Endodermal cell (in vitro differentiated cells): ENCODE measurements at places on chromosomes 3 and 15. TPM values are rescaled to one million over a fixed set of nuclear protein-coding genes. Genes with fewer than 3 reads are reported as not detected.

ECE2 gene
- 0.11 TPM in 1 of 2 replicates, not detected in the other for total RNA-seq

KNL1 gene
- 17.4 to 37.8 TPM (median 32.6 TPM) in 3 replicates for total RNA-seq

RPUSD2 gene
- 14.6 and 16.5 TPM in 2 replicates for total RNA-seq

LRRC2 gene
- 7.6 to 11.2 TPM (median 8.9 TPM) in 3 replicates for total RNA-seq

ANKUB1 gene
- total RNA-seq, result not detected in 3 replicates

CDHR4 gene
- total RNA-seq, result not detected in 3 replicates

DNA sequence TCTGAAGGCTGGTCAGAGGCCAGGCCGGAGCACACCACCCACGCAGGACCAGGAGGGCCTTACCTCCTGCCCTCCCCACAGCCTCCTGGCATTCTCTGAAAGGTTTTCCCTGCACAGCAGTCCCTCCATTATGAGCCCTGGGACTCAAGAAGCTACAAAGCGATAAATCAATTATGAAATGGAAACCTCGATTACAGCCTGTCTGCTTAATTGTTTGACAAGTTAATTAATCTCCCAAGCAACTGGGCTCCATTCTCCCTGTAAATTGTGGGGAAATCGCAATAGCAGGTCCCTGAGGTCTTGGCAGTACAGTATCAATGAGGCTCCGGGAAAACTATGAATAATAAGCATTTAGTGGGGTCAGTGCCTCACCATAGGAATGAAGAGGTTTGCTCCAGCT, 683.5 kb downstream of the NTRK3 start:
- no peak overlapping the region for H3K4me3 ChIP-seq
- no peaks in the 10 kb centered on the region for H3K4me1 ChIP-seq
- H3K27me3 ChIP-seq, result no peaks in the 10 kb centered on the region
- no peaks in the 10 kb centered on the region for H3K36me3 ChIP-seq

GRCh38 chr3:127452321-127452821, 138.2 kb downstream of the TPRA1 start:
- DNase-seq, result peak; percentile 53
- H3K27me3 ChIP-seq, result peaks cover 46% of the 10 kb centered on the region
- no peaks in the 10 kb centered on the region for H3K36me3 ChIP-seq

DNA sequence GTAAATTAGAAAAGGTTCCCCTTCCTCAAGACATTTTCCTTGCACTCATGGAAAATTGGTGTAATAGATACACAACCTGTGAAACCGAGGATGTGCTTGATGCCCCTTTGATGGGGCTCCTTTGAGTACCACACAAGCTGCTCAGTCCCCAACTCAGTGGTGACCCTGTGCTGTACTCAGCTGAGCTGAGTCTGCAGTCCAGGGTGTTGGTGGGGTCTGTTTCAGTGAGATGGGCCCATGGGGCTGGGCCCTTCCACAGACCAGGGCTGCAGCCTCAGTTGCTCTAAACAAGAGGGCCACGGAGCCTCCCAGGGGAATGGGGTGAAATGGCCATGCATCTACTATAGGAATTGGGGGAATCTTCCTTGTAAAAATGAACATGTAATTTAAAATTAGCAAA, 39.3 kb downstream of the KY start:
- H3K27me3 ChIP-seq, result peaks cover 6% of the 10 kb centered on the region
- no peaks in the 10 kb centered on the region for H3K4me1 ChIP-seq
- no peak overlapping the region for H3K4me3 ChIP-seq

DNA sequence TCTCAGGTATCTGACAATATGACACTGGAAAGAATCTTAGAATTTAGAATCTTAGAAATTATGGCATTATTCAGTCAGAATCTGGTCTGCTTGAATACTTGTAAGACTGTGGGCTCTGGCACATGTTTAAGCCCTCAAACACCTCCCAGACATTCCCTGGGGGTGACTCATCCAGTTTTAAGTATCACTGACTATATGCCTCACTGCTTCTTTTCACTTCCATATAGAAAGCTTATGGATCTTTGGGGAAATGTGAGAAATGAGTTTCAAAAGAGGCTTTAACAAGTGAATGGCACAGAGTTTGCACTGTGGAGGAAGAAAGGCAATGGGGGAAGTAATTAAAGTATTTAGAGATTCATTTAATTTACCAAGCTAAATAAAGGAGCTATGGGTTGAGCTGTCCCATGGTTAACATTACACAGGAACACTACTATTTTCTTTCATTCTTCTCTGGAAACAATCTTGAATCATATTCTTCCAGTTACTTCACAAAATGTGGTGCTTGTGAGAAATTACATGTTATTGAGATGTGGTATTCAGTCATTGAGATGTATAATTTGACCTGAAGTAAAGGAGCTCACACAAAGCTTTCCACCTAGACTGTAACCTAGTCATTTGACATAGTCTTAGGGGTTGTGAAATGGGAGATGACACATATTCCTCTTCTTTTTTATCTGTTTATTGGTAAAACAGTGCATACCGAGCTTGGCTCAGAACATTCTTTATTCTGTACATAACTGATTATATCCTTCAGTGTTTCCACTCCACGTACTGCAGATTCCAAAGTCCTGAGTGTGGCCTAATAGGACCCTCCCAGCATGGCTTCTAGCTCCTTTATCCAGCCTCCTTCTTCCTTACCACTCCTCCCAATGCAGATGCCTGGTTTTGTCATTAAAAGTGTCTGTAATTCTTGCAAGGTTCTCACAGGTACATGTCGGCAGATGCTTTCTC, 544.6 kb upstream of the NECTIN3 start:
- no peak overlapping the region for H3K4me3 ChIP-seq
- H3K27ac ChIP-seq, result peak overlapping the region; percentile 7
- H3K36me3 ChIP-seq, result no peaks in the 10 kb centered on the region
- H3K27me3 ChIP-seq, result no peaks in the 10 kb centered on the region

DNA sequence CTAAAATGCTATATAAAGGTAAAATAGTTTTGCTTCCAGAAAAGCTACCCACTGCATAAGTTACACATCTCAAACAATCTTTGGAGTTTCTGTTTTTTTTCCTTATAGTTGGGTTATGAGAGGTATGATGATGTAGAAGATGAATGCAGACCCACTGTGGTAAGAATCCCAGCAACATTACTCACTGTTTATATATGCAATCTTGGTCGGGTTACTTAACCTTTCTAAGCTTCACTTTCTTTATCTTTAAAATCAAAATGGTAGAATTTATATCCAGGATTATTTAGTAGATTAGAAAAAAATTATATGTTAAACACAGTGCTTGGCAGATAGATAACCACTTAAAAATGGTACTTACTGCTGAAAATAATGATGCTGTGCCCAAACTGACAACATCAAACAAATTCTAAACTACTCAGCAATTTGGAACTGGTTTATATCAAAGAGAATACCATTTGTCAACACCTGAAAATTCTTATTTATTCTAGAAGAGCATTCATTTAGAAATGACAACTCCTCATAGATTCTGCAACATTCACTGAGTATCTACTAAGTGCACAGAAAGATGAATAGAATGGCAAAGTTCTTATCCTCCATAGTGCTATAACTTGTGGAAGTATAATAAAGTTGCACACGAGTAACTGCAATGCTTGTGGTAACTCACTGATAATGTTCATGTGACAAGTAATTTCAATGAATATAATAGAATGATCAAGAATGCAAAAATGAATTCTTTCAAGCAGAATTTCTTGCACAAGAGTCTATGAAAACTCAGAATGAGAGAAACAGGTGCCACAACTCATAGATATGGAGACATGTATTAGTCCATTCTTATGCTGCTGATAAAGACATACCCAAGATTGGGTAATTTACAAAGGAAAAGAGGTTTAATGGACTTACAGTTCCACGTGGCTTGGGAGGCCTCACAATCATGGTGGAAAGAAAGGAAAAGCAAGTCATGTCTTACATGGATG, 129.0 kb upstream of the SLC7A14 start:
- no peak overlapping the region for H3K27ac ChIP-seq
- H3K36me3 ChIP-seq, result no peaks in the 10 kb centered on the region
- no peak for DNase-seq
- H3K27me3 ChIP-seq, result no peaks in the 10 kb centered on the region
- H3K4me3 ChIP-seq, result no peak overlapping the region

GRCh38 chr3:40848421-40848820, 323.7 kb downstream of the ZNF621 start:
- no peak overlapping the region for H3K4me3 ChIP-seq
- no peak for DNase-seq
- no peaks in the 10 kb centered on the region for H3K4me1 ChIP-seq
- H3K27ac ChIP-seq, result peak overlapping the region; percentile 95
- no peaks in the 10 kb centered on the region for H3K36me3 ChIP-seq

- DNase-seq, result no peak
- no peak overlapping the region for H3K4me3 ChIP-seq
- H3K4me1 ChIP-seq, result peaks cover 13% of the 10 kb centered on the region
- no peaks in the 10 kb centered on the region for H3K27me3 ChIP-seq
- no peak overlapping the region for H3K27ac ChIP-seq
These were observed 40.6 kb upstream of the USP3 start for GRCh38 chr15:63463793-63464192.

- peaks cover 36% of the 10 kb centered on the region for H3K36me3 ChIP-seq
- no peak for DNase-seq
- H3K27ac ChIP-seq, result no peak overlapping the region
- no peaks in the 10 kb centered on the region for H3K27me3 ChIP-seq
These were observed 22.0 kb upstream of the ZCWPW2 start for GRCh38 chr3:28326458-28326926.

- H3K27ac ChIP-seq, result peak overlapping the region; percentile 100
- H3K4me3 ChIP-seq, result peak overlapping the region; percentile 91
- H3K27me3 ChIP-seq, result no peaks in the 10 kb centered on the region
- peaks cover 32% of the 10 kb centered on the region for H3K36me3 ChIP-seq
These were observed 533 bp downstream of the ARF4 start for GRCh38 chr3:57596495-57597126.

DNA sequence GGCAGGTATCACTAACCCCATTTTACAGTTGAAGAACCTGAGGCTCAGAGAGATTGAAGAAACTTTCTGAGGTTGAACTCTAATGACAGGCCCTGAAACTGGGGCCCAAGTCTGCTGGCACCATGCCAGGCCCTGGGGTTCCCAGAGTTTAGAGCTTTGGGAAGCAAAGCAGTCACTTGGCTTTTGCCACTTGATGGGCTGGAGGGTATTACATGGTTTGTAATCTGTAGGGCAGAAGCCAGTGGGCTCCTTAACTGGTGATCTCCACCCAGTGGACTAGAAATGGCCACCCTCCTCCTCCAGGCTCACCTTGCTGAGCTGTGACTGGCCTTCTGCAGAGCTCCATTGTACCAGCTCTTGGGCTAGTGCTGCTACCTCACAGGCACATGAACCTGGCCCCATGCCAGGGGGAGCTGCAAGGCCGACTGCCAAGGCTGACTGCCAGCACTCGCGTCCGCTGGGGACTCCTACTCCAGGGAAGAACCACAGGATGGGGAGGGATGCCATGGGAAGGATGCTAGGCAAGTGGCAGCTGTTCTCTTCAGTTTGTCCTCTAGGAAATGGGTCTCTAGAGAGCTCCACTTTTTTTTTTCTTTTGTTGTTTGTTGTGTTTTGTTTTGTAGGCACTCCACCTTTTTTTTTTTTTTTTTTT, 104.8 kb downstream of the ETFA start:
- H3K27me3 ChIP-seq, result no peaks in the 10 kb centered on the region

DNA sequence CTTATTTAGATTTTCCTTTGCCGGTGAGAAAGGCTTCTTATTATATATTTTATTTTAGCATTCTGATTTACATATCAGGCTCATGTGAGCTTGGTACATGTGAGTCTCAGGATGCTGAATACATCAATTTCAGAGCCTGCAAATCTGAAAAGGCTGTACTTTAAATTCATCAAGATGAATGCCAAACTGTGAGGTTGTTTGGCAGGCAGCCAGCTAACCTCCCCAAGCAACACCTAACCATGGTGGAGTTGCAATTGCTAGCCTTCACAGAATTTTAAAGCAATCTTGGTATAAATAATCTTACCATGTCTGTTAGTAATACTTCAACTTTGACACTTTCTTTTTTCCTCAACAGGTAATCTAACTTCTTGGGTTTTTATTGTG, 252.5 kb downstream of the CDIN1 start:
- H3K27me3 ChIP-seq, result no peaks in the 10 kb centered on the region
- no peak overlapping the region for H3K4me3 ChIP-seq
- no peak overlapping the region for H3K27ac ChIP-seq
- DNase-seq, result no peak
- H3K4me1 ChIP-seq, result no peaks in the 10 kb centered on the region
- no peaks in the 10 kb centered on the region for H3K36me3 ChIP-seq
